ENCODE measurements at places on chromosomes 3 and 15.

- DNase-seq: no peak
Measured at GRCh38 chr3:195248281-195248680, 22.7 kb downstream of the XXYLT1 start.

DNA sequence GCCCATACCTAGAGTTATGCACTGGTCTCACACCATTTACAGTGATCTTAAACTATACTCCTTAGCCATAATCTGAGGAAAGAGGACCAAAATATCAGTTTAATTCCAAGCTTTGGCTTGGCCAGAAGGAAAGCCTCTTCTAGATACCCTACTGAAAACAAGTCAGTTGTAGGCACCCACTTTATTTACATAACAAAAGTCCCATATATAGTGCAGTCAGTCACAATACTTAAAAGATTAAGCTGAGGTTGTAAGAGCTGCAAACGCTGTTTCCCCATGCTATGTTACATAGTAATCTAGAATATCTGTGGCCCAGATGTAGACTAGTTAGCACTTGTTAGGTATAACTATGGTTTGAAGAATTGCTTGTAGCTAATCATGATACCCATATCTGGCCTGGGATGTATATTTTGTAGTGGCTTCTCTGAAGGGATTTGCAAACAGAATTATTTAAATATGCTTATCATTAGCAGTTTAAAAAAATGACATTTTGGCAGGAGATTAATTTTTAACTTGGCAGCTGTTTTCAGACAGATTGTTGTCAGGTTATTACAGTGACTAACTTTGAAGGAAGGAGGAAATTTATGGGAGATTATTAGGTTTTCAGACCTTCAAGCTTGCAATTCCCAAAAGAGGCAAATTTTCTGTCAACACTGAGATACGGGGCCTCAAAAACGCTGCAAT lies 160.4 kb upstream of the SLC2A2 start:
- DNase-seq: no peak

GRCh38 chr15:56719021-56719612 lies 14.2 kb downstream of the ZNF280D start:
- no peak for DNase-seq

DNA sequence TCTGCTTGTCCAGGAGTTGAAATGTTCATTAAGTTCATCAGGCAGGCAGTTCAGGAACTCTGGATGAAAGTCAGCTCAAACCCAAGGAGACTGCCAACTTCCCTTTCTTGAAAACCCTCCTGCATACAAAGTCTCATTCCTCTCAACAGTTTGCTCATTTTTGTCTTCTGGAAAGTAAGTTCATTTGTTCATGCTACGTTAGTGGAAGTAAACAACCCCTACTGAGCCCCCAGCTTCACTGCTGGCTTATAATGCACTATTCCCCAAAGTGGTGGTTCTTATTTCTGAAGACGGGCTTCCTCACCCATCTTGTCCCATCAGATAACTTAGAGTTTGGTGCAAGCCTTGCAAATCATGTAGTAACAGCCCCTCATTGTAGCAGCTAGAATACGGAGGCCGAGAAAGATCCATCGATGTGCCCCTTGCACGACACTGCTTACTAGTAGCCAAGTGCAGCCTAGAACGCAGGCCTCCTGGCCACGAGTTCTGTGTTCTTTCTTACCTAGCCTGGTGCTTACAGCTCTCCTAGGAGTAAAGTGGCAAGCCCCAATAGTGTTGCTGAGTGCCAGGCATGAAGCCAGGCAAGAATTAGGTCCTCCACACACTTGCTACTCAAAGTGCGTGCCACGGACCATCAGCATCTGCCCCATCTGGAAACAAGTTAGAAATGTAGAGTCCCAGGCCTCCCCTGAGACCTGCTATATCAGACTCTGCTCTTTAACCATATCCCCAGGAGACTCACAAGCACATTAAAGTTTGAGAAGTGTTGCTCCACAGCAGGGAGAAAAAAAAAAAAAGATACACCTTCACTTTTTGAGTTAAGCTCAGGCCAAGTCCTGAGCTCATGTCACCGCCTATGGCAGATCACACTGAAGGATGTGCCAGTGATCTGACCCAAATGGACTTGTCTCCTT lies 82.5 kb downstream of the RFTN1 start:
- DNase-seq: no peak

DNA sequence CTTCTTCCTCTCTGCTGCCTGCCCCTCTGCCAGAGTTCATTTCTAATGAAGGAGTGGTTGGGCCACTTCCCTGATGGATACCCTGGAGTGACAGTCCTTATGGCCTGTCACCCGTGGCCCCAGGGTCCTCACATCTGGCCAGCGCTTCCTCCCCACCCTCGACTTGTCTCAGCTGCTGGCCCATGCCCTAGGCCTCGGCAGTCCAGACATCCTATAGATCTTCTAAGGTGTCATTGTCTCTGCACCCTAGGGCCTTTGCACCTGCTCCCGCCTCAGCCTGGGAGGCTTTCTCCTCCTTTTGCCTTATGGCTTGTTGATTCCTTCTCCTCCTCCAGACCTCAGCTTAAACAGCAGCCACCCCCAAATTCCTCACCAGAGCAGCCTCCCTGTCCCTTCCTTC lies 181.0 kb downstream of the NSMCE3 start:
- DNase-seq: no peak

- DNase-seq: no peak
Measured at GRCh38 chr15:77243135-77243534, 172.2 kb upstream of the TSPAN3 start.

DNA sequence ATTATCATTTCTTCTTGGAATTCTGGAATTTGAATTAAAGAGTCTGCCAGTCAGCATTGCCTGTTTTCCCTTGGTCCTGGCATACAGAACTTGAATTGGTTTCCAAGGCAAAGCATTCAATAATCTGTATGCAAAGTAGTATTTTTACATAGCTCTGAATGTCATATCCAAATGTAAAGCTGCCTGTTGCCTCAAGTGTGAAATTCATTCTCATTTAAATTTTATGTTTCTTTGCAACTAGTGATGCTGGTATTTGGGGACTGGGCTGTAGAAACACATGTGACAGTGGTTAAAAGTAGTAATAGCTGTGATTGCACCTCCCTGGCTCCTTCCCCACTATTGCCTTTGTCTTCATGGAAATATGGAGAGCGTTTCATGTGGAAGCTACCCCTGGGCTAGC lies 743.9 kb upstream of the GOLIM4 start:
- DNase-seq: no peak

- no peak for DNase-seq
Measured at GRCh38 chr3:175489406-175489805, 630.3 kb downstream of the NAALADL2 start.

DNA sequence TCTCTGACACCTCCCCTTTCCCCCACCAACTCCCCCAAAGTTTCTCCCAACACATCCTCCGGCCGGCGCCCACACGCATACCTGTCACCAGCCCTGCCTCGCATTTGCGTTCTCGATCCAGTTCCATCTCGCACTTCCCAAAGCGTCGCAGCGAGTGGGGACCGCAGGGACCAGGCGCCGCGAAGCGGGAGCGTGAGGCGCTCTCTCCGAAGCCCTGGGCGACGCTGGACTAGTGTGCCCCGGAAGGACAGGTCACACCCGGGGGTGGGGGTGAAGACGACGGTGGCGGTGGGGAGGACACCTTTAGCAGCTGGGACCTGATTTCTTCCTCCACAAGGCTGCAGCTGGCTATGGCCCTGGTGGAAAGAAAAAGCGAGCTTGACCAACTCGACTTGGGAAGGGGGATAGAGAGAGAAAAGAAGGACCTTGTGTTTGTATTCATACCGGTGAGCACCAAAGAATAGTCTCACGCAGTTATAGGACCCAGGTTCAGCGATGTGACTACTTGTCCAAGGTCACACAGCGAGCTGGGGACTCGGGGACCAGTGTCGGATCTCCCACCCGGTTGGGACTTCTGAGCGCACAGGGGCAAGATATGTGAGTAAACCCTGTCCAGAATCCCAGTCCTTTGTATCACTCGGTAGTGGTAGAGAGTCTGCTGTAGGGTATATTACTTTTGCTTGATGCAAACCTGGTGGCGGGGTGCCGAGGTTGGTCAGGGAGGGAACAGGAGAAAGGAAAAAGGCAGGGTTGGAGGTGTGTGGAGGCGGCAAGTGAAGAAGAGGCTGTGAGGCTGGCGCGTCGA lies 607 bp upstream of the GHSR start:
- no peak for DNase-seq

DNA sequence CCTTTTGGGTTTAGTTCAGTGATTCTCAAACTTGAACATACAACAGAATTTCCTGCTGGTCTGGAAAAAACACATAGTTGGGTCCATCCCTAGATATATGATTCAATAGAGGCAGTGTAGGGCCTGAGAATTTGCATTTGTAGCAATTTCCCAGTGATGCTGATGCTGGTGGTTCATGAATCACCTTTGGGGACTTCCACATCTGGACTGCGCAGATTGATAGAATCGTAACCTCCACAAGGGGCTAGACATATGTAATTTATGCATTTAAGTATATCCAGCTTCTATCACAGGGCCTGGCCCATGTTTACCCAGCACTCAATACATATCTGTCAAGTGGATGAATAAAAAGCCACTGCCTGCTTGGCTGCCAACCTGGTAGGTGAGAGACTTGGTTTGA lies 33.8 kb upstream of the SUCLG2 start:
- no peak for DNase-seq

GRCh38 chr3:65245133-65246063 lies 557.6 kb upstream of the ADAMTS9 start:
- no peak for DNase-seq

DNA sequence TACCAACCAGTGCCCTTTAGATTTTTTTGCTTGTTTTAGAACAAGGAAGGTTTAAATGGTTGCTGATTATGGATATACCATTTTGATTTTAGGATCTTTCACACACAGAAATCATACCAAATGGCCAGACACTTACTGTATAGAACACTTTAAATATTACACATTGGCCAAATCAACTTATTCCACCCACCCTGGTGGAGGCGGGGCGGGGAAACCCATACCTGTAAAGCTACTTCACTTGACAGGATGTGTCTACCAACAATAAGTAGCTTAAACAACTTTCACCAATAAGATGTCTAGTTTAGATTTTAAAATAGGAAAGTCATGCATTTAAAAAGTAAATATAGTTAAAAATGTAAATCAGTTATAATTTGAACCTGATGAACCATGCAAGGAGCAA lies 17.0 kb upstream of the SFMBT1 start:
- no peak for DNase-seq

DNA sequence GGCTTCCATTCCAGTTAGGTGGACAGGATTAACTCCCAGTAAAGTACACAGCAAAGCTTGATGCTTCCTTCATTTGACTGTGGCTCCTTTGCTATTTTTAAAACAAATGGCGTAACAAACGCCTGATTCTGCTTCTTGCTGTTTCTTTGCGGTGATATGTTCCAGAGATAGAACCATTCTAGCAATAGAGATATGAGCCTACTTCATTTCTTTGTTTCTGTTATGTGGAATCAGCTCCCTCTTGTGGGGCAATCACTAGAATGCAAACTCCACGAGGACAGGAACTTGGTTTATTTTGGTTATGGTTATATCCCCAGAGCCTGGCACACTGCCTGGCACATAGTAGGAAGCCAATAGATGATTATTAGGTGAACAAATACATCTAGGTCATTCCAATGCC lies 122.6 kb upstream of the SLC6A11 start:
- DNase-seq: no peak

- no peak for DNase-seq
Measured at GRCh38 chr3:66692042-66692765, 191.4 kb upstream of the LRIG1 start.

DNA sequence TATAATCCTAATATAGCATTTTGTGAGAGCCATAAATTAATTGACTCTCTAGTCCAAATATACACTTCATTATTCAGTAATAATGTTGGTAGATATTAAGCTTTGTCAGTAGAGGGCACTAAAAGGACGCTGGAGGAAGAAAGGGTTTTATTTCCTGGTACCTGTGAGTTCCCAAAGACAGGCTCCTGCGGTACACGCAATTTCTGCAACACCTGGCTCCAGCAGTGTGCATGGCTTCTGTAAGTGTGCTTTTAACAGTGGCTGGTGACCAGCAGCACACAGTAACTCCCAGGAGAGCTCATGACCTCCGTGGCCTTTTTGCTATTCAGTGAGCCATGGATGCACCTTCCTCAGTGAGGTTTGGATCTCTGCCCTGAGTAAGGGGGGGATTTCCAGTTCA lies 338.3 kb upstream of the ZNF385D start:
- DNase-seq: peak; percentile 49

DNA sequence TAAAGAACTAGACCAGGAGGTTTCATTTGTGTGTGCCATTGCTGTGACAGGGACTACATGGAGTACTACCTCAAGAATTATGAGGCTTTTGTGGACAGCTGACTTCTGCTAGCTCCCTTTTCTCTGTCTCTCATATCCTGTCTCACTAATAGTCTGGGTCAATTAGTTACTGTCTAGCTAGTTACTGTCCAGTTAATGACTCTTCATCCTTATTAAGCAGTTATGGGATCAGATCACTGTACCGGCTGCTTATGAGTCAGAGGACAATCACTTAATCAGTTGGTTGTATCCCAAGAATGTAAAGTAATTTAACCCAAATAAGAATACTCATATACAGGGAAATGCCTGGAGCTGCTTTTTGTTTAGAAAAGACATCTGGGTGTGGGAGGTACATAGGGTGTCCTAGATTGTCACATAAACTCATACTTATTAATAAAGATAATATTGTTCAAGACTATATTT lies 158.0 kb downstream of the CDIN1 start:
- DNase-seq: no peak

- DNase-seq: no peak
Measured at GRCh38 chr3:146780251-146780650, 175.1 kb upstream of the PLSCR5 start.

DNA sequence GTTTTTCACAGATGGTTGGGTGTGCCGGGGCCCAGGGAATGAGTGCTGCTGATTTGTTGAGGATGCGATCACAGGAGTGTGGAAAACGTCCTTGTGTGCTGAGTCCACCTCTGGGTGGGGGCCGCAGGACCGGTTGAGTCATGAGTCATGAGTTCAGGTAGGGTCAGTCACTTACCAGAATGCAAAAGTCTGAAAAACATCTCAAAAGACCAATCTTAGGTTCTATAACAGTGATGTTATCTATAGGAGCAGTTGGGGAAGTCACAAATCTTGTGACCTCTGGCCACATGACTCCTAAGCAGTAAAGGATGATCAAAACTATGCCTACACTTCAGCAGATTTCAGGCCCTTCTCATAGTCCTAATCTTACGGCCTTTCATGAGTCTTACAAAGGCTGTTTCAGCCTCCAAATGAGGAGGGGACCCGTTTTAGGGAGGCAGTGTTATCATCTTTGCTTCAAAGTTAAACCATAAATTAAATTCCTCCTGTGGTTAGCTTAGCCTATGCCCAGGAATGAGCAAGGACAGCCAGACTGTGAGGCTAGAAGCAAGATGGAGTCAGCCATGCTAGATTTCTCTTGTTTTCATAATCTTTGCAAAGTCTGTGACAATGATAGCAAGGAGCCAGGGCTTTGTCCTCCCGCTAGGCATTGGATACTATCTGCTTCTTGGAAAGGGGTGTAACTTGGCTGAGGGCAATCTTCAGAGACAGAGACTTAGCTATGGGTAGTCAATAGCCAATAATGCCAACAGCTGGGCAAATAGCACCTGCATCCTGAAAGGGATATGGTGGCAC lies 30.6 kb upstream of the PIAS1 start:
- no peak for DNase-seq

Data from NCI-H2029 (cell line).